ENCODE measurements at places on chromosomes 2 and 18. TPM values are rescaled to one million over a fixed set of nuclear protein-coding genes. Genes with fewer than 3 reads are reported as not detected.

Gene GPATCH11
- total RNA-seq = 7.6 TPM

Gene ITGA4
- total RNA-seq = 2.0 TPM

Gene ACMSD
- not detected for total RNA-seq

Gene AGXT
- not detected for total RNA-seq

Gene ZC3H6
- 24.4 TPM for total RNA-seq

Gene SIX2
- not detected for total RNA-seq

Gene POMC
- 3.4 TPM for total RNA-seq

GRCh38 chr2:186718903-186719302, 25.0 kb downstream of the FAM171B start:
- DNase-seq = no peak

GRCh38 chr2:28280619-28281018, 112.0 kb upstream of the FOSL2 start:
- no peak for DNase-seq

- peak; percentile 56 for DNase-seq
Measured at GRCh38 chr2:71827524-71827901, 320.1 kb downstream of the CYP26B1 start.

GRCh38 chr2:123036300-123036699, 988.8 kb upstream of the CNTNAP5 start:
- DNase-seq = no peak

DNA sequence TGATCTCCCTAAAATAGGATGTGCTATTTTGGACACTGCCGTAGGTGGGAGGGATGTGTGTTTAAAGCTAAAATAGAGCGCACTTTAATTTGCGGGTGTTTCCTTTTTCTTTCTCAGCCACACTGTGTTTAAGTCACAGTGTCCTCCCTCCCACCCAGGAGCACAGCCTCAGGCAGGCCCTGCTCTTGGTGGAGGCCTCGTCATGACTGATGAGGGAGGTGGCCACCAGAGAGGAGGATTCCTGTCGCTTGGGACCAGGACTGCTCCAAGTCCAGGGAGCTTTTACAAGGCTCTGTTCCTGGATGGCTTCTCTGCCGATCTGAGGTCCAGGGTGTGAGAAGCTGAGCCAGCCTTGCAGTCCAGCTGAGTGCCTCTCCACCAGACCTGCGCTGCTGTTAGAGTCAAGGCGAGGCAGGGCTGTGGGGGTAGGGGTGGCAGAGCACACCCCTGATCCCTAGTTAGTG, 33.5 kb downstream of the INPP4A start:
- no peak for DNase-seq

- DNase-seq = no peak
Measured at GRCh38 chr2:135694711-135695110, 46.9 kb upstream of the UBXN4 start.

GRCh38 chr2:41137031-41137430, 685.1 kb upstream of the SLC8A1 start:
- no peak for DNase-seq

- no peak for DNase-seq
Measured at GRCh38 chr2:49111006-49111405, 43.3 kb downstream of the FSHR start.

DNA sequence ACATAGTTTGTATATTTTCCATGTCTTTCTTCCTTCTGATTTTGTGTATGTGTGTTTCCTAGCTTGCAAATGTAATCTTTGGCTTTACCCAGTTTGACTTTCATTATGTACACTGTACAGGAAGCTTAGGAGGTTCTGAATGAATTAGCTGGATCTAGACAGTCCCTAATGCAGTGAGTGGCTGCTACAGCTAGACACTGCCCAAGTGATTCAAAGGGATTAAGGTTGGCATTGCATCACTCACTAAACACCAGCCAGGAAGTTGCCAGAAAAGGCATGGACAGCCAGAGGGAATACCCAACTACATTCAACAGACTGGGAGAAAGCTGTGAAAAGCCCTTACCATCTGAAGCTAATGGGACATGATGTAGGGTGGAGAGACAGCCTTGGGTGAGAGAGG, 316.0 kb upstream of the MEX3C start:
- no peak for DNase-seq

GRCh38 chr2:241931976-241932898, 62.7 kb downstream of the RTP5 start:
- peak; percentile 68 for DNase-seq

GRCh38 chr2:112749755-112750559, 14.5 kb downstream of the CKAP2L start:
- no peak for DNase-seq

DNA sequence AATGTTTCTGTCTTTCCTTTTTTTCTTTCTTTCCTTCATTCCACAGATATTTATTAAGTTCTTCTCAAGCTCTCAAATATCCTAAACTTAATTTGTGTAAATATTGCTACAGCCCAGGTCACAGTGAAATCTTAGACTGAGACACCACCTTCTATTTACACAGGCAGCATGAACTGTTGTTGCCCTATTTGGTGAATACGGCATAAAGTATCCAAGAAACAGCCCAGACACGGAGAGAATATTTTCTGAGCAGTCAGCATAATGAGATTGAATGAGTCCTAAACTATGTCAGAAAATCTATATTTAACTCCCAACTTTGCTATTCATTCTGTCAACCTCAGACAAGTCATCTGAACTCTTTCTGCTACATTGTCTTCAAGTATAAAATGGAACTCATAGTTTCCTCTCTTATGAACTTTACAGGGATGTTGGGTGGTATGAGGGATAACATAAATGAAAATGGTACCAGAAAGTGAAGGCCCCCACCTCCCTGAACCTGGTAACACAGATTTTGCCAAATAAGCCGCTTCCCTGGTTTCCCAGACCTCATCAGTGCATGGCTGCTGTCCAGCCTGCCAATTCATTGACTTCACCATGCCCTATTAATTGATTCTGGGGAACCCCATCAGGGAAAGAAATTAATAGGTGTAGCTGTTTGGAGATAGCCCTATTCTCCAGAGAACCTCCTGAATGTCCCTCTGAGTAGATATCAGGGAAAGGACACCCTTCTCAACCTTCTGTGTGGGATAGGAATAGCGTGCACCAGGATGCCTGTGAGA, 235.9 kb downstream of the SETBP1 start:
- no peak for DNase-seq

DNA sequence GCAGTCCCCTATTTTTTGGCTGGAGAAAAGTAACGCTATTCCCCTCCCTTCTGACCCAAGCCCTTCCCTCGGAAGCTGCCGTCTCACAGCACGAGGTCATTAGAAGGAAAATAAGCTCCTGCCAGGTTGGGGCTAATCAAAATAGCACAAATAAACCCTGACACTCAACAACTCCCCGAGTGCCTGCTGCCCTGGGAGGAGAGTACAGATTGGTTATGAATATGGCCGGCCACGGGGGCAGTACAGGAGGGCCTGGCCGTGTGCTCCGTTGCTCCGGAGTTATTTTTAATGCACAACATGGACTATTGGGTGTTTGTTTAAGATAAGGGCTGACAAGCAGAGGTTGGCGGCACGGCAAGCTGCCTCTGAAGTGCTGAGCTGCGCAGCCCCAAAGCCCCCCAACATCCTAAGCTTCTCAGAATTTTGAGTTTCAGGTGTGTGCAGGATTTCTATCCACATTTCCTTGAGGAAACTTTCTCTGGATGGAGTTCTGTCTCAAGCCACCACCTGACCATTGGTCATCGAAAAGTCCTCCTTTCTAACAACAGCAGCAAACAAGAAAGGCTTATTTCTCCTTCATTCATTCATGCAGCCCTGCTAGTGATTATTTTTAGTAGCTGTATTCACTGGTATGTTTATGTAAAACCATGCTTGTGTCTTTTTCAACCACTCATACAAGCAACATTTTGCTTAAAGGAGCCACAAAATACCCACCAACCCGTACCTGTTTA, 58.7 kb downstream of the PAX3 start:
- DNase-seq = no peak

GRCh38 chr2:25688236-25688635, 14.9 kb upstream of the DTNB start:
- DNase-seq = peak; percentile 34

DNA sequence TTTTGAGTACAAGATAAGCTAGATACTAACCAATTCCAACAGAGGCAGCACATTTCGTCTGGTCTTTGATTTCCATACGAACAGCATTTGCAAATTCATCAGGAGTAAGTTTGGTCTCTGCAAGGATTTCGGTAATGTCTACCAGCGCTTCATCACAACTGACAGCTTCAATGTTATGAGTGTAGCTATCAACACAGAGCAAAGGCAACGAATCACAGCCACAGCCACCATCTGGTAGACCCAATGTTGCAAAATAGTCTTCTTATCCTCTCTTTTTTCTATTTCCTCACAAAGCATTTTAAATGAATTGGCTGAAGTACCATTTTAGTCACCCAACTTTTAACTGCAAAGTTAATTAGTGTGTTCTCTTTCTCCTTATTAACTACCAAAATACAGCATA, 68.3 kb downstream of the REV1 start:
- no peak for DNase-seq

- DNase-seq = no peak
Measured at GRCh38 chr2:159744363-159744762, 32.1 kb downstream of the MARCHF7 start.

- no peak for DNase-seq
Measured at GRCh38 chr2:23379220-23379695, 5.7 kb upstream of the KLHL29 start.

GRCh38 chr18:61609131-61609530, 275.9 kb downstream of the CDH20 start:
- DNase-seq = no peak

DNA sequence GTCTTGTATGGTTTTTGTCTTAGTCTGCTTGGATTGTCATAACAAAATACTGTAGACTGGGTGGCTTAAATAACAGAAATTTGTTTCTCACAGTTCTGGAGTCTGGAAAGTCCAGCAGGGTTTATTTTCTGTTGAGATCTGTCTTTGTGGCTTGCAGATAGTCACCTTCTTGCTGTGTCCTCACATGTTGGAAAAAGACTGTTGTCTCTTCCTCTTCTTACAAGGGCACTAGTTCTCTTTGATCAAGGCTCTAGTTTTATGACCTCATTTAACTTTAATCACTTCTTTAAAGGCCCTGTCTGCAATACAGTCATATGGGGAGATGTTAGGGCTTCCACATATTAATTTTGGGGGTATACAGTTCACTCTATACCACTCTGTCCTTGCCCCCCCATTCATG, 56.5 kb downstream of the NBEAL1 start:
- no peak for DNase-seq

GRCh38 chr2:52542297-52542696, 1225.3 kb upstream of the CHAC2 start:
- DNase-seq = no peak

DNA sequence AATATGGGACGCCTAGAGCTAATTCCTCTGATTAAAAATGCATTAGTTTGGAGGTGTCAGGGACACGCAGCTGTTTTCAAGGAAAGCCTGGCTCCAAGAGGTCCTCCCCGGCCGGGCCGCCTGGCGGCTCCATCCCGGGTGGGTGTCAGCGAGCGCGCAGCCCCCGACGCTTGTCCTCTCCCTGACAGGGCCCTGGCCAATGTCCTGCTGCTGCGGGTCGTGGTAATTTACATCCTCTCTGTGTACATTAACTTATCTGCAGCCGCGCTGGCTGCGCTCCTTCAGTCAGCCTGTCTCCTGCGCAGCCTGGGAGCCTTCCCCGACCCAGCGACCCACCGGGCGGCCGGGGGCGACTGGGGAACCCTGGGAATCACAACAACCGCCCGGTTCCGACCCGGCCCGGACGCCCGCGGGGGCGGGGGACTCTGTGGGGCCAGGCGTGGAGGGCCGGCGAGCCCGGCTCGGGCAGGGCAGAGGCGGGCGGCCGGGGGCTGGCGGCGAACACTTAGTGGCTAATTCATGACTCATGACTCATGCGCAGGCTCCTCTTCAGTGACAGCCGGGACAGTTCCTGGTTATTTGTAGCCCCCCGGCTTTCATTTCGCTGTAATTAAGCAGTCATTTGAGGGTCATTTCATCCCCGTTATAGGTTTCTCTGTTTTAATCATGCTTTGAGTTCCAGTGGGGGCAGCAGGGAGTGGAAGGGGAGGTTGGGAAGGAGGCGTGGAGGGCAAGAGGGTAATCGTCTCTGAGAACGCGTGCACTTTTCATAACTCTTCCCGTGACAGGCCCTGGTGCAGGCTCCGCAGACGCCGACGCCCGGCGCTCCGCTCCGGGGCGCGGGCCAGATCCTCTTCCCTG, 141.9 kb upstream of the CTAGE1 start:
- no peak for DNase-seq

- DNase-seq = peak; percentile 78
Measured at GRCh38 chr18:80238651-80239260, 8.6 kb downstream of the PARD6G start.

DNA sequence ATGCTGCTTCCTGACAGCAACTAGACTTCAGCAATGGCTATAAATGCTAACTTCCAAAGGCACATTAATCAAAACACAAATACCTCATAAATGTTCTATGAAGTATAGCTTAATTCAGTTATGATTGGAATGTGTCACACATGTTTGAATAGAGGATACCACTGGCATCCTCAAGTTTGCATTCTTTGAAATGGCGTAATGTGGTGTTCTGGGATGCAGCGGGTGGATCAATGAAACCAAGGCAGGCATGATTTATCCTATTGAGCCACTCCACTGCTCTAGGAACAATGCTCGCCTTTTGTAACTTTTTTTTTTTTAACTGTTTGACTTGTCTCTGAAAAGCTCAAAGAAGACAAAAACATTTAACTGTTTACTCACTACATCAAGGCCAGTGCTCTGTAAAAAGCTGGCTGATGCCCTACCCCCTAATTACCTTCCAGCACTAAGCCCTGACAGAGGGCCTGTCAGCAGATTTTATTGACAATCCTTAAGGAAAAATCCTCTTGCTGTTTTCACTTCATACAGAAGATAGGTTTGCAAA, 278.8 kb upstream of the SESTD1 start:
- DNase-seq = no peak

- no peak for DNase-seq
Measured at GRCh38 chr2:18117592-18117991, 239.1 kb downstream of the KCNS3 start.

GRCh38 chr2:160207271-160207670, 7.2 kb upstream of the ITGB6 start:
- no peak for DNase-seq

- DNase-seq = peak; percentile 50
Measured at GRCh38 chr2:30191819-30192271, 39.5 kb upstream of the LBH start.

DNA sequence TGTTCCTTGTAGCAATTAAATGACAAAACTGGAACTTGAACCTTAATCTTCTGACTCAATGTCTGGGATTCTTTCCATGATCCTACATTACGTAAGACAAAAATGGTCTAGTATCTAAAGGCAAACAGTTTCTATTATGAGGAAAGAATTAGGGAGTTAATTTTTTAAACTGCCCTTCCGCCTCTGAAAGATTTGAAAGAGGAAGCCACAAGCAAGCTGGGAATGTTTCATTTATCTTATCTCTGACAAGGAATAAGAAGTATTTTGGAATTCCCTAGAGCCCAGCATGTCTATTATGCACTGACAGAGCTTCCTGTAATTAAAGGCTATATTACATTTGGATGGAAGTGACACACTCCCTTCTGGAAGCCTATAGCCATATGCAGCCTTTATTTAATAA, 558.8 kb upstream of the CDH2 start:
- no peak for DNase-seq

DNA sequence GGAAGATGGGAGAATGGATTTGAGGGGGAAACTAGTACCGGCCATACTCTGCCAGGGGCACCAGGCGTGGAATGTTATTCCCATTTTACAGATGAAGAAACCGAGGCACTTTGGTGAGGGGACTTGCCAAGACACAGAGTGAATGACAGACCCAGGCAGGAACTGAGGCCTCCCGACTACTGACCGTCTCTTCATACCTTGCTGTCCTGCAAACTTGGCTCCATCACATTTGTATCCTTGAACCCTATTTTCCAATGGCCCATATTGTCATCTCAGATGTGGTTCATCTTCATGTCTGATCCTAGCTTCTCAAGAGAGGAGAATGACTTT, 6.2 kb upstream of the TFCP2L1 start:
- DNase-seq = no peak

- DNase-seq = no peak
Measured at GRCh38 chr2:11508279-11508678, 25.6 kb upstream of the GREB1 start.
